Stimulated activated CD8-positive, alpha-beta memory T cell treated with anti-CD3 and anti-CD28 coated beads, Interleukin-4, amount 100 ng/mL, for 1 hour (primary cell): ENCODE measurements at places on chromosomes 11 and 22.

DNA sequence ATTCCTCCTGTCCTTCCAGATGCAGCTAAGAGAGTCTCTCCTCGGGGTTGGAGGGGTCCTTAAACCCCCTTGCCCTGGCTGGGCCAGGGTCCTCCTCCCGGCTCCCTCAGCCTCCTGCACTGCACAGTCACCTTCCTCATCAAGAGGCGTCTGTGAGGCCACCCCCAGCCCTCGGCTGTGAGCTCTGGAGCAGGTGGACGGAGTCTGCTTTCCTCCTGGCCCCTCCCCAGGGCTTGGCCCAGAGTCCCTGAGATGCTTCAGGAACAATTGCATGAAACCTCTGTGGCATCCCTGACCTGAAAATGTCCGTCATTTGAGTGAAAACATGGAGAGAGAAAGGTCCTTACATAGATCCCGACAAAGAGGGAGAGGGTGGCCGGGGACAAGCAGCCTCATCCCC is 6.7 kb upstream of the FGF3 start:
- DNase-seq: no peak

GRCh38 chr11:110513846-110514437 is 84.2 kb downstream of the FDX1 start:
- no peak for DNase-seq

GRCh38 chr11:128428935-128429334 is 158.4 kb downstream of the ETS1 start:
- DNase-seq: no peak

GRCh38 chr22:17303441-17303839 is 65.8 kb upstream of the CECR2 start:
- no peak for DNase-seq

DNA sequence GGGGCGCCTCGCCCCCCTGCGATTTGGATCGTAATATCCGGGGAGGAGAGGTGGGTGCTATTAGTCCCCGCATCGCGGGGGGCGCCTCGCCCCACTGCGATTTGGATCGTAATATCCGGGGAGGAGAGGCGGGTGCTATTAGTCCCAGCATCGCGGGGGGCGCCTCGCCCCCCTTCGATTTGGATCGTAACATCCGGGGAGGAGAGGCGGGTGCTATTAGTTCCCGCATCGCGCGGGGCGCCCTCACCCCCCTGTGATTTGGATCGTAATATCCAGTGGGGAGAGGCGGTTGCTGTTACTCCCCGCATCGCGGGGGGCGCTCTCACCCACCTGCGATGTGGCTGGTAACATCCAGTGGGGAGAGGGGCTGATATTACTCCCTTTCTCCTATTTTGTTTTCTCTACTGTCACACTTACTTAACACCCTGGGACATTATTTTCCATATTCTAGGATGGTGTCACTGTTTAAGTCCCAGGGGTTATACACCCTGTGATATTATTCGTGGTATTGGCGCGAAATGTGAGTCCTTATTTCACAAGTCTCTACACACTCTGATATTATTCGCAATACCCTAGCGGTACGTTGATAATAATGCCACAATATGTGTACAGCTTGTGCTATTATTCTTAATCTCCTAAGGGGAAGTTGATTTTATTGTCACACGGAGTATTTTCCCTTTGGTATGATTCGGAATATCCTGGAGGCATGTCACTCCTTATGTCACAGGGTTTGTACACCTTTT is 57.8 kb upstream of the ALDH3B2 start:
- DNase-seq: peak; percentile 11

DNA sequence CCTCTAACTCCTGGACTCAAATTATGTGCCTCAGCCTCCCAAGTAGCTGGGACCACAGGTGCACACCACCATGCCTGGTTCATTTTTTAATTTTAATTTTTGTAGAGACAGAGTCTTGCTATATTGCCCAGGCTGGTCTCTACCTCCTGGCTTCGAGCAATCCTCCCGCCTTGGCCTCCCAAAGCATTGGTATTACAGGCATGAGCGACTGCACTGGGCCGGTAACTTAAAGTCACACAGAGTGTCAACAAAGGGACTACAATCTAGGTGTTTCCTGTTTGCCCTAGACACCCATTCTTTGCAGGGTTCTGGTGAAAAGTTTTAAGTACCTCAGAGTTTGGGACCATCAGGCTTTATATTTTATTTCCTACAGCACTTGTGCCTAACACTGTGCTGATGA is 8.4 kb downstream of the UVRAG start:
- DNase-seq: no peak

- no peak for DNase-seq
Measured at GRCh38 chr11:124483422-124483821, 37.9 kb upstream of the OR8B8 start.
